ENCODE measurements at places on chromosomes 3 and 15.

- no peak for DNase-seq
Measured at GRCh38 chr3:56059731-56060130, 408.5 kb downstream of the ERC2 start.

GRCh38 chr3:117611211-117611610, 901.6 kb downstream of the TUSC7 start:
- DNase-seq: no peak

DNA sequence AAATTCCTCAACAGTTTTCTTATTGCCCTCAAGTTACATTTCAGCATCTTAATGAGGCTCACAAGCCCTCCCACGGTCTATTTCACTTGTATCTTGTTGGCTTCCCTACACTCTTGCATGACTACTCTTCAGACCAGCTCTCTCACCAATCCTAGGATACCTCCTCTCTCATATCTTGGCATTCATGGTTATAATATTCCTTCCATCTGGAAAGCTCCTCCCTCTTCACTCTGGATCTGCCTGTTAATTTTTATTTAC, 8.5 kb upstream of the CCDC80 start:
- DNase-seq: no peak

DNA sequence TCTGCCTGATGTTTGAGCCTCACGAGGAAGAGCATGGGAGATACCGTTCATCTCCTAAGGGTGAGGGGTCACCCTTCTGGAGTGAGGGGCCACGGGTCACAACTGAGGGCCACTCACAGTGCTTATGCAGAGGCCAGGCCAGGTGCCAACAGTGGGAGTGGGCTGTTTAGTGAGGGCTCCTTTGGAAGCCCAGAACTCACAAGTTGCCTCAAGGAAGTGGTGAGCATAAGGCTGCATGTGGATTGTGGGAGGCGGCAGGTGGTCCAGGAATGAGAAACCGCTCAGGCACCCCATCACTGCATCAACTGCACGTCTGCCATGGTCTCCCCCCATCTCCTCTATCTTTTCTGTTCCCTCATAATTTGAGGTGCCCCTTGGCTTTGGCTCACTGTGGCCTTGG, 26.5 kb downstream of the SPSB4 start:
- DNase-seq: no peak

DNA sequence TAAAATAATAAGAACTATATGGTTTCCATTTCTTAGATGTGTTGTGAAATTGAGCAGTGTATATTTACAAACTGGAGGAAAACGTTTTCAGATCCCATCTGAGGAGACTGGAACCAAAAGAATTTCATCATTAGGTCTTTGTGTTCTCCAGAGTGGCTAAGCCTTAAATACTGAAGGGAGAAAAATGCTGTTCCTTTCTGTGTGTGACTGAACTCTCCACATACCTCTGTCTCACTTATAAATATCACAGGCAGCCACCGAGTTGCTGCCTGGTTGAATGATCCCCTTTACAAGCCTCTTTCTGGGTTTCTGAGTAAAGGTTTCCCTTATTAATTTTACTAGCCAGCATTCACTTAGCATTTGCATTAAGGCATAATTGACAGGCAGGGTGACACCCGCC, 913.9 kb upstream of the NR2F2 start:
- DNase-seq: no peak

DNA sequence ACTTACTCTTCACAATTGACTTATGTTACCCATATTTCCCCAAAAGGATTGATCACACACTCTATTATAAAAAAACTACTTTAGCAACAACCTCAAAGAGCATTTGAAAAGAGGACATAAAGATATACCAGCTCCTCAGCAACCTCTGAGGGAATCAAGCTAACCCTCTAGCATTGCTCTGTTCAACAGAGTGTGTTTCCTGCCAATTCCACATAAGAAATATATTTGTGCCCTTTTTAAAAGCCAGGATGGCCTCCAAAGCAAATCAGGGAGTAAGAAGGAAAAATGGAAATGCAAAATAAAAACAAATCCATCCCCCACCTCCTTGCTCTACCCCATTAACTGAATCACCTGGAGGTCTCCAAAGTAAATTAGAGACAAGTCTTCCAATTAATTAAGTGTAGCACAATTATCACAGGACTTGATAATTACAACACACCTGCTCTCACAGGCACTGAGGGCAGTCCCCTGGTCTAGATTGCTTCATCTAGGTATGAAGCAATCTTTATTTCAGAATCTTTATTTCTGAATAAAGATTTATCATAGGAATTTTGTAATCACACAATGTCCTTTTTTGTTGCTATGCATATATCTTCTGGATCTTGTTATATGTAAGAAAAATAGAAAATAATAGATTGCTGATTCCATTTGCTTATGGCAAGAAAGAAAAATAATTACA, 34.8 kb downstream of the GPR176 start:
- DNase-seq: no peak

GRCh38 chr3:53792866-53793265, 53.4 kb downstream of the CHDH start:
- DNase-seq: no peak

GRCh38 chr15:47485419-47485818, 231.9 kb upstream of the SEMA6D start:
- DNase-seq: no peak

DNA sequence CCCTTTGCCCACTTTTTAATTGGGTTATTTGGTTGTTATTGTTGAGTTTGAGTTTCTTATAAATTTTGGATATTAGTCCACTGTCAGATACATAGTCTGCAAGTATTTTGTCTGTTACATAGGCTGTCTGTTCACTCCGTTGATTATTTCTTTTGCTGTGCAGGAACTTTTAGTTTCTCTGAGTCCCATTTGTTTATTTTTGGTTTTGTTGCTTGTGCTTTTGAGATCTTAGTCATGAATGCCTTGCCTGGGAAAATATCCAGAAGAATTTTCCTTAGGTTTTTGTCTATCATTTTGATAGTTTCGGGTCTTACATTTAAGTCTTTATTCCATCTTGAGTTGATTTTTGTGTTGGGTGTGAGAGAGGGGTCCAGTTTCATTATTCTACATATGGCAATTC, 254.5 kb downstream of the NLGN1 start:
- DNase-seq: no peak

DNA sequence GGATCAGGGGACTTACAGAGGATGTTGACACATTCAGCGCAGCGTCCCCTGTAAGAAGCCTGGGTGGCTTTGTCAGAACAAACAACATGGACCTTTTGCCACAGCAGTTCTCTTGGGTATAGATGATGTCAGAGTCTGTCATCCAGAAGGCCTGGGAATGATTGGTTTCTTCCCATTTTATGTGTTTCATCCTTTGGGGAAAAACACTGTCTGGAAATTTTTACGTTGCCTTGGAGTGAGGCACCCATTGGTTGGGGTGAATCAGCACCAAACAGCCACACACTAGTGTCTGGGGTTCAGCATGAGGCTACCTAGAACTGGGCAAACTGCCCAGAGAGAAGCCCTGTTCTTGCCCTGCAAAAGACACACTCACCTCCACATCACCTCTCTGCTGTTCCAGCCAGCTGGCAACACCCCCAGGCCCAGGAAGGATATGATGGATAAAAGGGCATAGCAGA, 123.0 kb downstream of the FAM43A start:
- DNase-seq: no peak

GRCh38 chr15:43702174-43702573, 8.5 kb downstream of the CKMT1A start:
- DNase-seq: no peak

DNA sequence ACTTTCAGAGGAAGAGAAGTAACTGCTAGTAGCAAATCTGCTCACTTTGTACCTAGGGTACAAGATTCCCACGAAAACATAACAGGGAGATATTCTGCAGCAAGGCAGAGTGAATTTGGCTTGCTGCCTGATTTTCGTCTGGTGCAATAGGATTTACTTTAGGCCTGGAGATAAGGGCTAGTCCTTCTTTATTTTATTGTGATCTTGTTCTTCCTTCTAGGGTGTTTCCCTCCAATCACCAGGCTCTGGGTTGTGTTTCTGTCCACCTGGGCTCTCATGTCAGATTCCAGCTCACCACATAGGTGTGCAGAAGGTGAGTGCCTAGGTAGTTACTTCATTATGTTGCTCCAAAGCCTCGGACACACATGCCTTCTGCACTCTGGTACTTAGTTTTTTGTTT, 211.8 kb upstream of the RGMA start:
- no peak for DNase-seq

DNA sequence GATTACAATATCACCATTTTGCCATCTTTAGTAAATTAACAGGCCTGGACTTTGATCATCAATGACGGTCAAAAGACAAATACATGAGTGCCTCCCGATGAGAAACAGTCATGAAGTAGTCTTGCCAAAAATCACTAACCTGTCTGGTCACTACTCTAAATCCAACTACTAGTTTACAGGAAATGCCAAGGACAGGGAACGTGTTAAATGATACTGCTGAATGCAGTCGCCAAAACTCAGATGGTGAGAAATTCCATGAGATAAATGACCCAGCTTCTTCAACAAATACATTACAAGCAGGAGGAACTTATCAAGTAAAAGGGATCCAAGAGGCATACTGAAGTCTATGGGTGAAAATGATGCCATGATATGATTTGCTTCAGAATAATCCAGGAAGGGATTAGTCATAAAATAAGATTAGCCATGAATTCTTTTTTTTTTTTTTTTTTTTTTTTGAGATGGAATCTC, 35.8 kb upstream of the ATP13A3 start:
- DNase-seq: no peak

GRCh38 chr3:150074697-150075416, 104.2 kb upstream of the PFN2 start:
- no peak for DNase-seq

DNA sequence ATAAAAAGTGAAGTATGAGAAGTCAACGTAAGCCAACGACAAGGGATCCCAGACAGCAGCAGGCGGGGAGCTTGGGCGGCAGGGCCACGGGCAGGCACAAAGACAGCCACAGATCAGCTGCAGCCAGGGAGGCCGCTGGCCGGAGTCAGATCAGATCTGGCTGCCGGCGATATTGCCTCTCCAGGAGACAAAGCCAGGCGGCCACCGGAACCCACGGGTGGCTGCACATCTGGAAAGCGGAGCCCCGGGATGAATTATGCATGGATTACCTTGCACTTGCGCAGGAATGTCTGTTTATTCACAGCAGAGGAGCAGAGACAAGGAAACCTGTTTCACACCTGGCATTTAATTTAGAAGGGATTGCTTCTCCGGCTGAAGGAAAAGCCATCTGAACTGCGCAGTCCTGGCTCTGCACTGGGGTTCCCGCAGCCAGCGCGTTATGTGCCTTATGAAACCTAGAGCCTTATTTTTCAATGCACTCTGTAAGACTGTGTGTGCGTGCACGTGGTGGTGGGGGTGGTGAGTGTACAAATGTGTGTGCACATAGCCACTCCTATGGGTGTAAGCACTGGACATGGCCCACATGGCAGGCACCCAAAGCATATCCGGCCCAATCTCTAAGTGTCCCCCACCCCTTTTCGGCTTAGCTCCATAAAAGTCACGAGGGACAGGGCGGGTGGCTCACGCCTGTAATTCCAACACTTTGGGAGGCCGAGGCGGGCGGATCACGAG, 427.8 kb upstream of the MCTP2 start:
- no peak for DNase-seq

DNA sequence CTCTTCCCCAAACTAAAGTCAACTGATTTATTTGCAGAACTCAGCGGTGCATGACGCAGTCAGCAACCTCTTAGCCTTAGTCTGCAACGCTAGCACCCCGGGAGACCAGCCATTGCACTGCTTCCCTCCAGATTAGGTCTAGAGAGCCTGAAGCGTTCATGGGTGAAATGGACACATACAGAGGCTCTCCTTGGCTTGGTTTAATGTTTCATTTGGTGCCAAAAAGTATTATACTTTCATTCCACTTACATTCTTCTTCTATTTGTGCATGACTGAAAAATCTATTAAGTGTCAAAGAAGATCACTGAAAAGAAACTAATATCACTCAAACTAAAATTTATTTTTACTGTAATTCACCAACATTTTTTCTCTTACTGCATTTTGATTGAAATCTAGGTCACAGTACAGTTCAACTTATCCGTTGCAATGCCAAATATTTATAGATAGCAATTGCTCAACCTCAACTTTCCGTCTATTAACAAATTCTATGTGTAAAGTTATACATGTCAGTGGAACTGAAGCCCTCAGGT, 116.2 kb downstream of the ROBO1 start:
- no peak for DNase-seq

- DNase-seq: no peak
Measured at GRCh38 chr3:154085071-154085470, 36.1 kb upstream of the ARHGEF26 start.

GRCh38 chr15:80605591-80606150, 89.4 kb upstream of the ABHD17C start:
- no peak for DNase-seq

DNA sequence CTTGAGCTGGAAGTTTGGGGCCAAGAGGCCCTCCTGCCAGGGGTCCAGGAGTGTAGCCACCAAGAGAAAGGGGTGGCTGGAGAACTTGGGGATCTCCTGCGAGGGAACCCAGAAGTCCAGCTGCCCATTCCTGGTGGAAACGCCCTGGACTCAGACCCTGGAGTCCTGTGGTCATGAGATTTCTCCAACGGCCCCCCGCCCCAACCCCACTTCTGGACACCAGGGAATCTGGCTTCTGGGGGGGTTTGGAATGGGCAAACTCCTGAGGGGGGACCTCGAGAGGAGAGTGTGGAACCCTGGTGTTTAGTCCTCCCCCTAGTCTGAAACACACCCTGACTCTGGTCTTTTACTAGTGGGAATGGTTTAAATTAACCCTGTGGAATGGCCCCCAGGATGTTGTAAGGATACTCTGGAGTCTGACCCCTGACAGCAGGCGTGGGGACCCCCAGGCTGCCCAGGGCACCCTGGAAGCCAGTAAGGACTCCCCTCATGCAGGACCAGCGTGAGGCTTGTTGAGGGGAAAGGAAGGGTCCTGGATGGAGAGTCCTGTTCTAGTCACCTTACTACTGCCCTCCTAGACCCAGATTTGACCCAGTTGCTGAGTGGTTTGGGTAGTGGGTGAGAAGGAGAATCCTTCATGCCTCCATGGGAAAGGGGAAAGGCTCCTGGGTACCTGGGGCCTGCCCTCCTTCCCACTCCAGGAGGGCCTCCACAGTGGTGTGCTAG, 540 bp downstream of the KLHDC8B start:
- DNase-seq: no peak
